ENCODE measurements at places on chromosomes 6 and 20.

DNA sequence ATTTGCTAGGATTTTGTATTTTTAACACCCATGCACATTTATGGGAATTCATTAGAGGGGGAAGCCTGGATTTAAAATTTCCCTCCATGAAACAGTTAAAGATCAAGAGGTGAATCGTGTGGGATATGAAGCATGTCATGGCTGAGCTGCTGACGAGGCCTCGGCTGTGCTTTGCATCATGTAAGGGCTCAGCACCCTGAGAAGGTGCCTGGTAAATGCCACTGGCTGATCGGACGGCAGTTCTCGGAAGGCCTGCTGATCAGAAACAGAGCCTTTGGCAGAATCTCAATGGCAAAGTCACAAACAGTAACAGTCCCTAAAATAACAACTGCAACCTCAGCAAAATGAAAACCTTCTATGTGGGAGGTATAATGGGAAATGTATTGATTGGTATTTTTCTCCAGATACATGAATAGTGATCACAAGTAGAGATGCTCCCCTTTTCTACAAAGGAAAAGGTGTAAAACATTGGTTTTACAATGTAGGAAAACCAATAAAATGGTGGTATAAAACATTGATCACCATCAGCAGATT is 53.0 kb upstream of the FUCA2 start:
- no peaks in the 10 kb centered on the region for H3K4me1 ChIP-seq
- no peak overlapping the region for H3K4me3 ChIP-seq
- H3K27ac ChIP-seq: no peak overlapping the region
- H3K27me3 ChIP-seq: no peaks in the 10 kb centered on the region

DNA sequence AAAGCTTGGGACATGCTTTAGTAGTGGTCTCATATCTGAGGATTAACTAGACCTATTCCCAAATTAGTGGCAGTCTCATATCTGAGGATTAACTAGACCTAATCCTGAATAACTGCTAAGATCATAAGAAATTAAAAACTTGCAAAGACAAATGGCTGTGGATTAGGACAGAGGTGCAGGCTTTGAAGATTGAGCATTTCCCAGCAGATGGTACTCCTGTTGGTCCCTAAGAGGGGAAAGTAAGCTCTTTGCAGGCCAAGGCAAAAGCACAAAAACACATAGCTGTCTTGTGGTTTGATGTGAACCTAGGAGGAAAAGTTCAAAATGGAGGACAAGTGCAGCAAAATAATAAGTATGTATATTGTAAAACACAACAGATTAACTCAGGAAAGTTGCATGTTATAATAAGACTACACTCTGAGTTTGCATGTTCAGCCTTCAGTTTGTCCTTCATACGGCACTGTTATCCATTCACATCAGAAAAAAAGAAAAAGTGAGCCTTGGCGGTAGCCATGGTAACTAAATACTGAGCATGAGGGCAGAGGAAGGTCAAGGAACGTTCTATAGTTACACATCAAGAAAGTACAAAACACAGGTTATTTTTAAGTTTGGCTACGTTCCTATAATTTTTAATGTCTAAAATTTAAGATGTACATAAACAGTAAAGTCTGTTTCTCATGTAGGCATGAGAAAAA is 62.8 kb downstream of the FILIP1 start:
- H3K27me3 ChIP-seq: no peaks in the 10 kb centered on the region
- no peak for DNase-seq
- no peaks in the 10 kb centered on the region for H3K4me1 ChIP-seq
- H3K4me3 ChIP-seq: no peak overlapping the region
- no peak overlapping the region for H3K27ac ChIP-seq

DNA sequence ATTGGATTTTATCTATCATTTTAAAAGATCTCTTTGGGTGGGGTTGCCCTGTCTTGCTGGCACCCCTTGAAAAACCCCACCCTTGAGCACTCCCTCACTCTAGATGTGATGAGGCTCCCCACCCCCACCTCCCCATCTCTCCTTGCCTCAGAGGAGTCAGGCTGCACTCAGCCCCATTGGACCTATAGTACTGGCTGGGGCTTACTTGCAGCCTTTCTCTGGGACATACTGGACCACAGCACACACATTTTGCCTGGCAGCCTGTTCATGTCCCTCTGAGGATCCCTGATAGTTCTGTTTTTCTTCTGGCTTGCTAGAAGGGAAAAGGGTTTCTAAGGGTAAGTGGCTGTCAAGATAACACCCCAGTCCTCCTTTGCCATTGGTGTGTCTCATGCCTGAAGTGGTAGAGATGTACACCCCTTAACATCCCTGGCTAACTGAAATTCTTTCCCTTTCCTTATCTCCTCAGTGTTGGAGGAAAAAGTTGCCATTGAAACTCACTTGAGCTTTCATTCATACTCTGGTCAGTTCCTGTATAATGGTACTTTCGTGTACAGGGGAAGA is 553.4 kb upstream of the CITED2 start:
- H3K4me3 ChIP-seq: no peak overlapping the region
- no peak for DNase-seq
- no peaks in the 10 kb centered on the region for H3K4me1 ChIP-seq
- H3K27ac ChIP-seq: no peak overlapping the region
- H3K36me3 ChIP-seq: no peaks in the 10 kb centered on the region
- no peaks in the 10 kb centered on the region for H3K27me3 ChIP-seq

GRCh38 chr6:100724222-100724621 is 156.9 kb downstream of the ASCC3 start:
- no peak overlapping the region for H3K4me3 ChIP-seq
- no peaks in the 10 kb centered on the region for H3K27me3 ChIP-seq
- H3K4me1 ChIP-seq: no peaks in the 10 kb centered on the region
- H3K27ac ChIP-seq: no peak overlapping the region
- no peak for DNase-seq
- H3K36me3 ChIP-seq: peaks cover 4% of the 10 kb centered on the region

Data from T-cell (primary cell).